AG08396 (cell line): ENCODE measurements at places on chromosomes 2 and 18.

- DNase-seq = no peak
Observed at GRCh38 chr2:111022633-111023032, 98.1 kb upstream of the BCL2L11 start.

DNA sequence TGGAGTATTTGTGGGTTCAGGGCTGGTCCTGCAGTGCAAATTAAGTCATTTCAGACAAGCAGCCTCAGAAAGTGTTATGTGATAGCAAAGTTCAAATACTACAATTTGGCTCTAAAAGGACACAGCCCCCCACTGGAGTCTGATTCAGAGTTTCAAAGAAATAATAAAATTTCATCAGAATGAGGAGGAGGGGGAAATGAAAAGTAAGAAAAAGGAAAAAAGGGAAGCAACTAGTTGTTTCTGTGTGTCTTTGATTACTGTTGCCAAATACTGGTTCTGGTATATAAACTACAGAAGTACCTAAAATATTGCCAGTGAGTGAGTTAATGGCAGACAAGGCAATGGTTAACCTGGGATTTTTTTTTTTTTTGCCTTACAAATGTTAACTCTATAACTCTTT is 773.9 kb downstream of the BCL11A start:
- DNase-seq = no peak

DNA sequence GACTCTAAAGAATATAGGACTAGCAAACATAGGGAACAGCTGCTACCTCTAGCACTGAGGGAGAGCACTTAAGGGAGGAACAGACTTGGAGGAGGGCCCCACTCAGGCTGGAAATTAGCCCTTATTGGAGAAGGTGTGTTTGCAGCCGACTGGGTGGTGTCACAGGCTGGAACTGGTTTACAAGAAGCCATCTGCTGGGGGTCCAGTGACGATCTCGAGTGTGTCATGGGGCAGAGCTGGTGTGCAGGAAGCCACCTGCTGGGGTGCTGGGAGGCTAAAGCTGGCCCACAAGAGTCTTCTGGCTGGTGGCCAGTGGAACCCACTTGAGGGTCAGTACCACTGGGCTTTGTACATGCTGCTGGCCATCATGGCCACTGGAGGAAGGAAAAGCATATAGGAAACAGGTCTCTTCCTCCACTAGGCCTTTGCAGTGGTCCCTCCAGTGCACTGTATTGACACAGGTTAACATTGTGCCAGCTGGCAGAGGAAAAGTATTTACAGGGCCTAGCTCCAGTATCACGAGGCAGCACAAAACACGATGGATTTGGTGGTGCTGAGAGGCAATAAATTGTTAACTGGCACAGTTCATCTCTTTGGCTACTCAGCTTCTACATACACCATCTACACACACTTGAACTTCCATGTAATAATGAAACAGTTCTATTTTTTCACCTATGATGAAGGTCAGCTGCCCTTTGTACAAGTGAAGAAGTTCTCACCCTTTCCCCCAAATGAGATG is 43.6 kb downstream of the MAP3K20 start:
- DNase-seq = no peak

DNA sequence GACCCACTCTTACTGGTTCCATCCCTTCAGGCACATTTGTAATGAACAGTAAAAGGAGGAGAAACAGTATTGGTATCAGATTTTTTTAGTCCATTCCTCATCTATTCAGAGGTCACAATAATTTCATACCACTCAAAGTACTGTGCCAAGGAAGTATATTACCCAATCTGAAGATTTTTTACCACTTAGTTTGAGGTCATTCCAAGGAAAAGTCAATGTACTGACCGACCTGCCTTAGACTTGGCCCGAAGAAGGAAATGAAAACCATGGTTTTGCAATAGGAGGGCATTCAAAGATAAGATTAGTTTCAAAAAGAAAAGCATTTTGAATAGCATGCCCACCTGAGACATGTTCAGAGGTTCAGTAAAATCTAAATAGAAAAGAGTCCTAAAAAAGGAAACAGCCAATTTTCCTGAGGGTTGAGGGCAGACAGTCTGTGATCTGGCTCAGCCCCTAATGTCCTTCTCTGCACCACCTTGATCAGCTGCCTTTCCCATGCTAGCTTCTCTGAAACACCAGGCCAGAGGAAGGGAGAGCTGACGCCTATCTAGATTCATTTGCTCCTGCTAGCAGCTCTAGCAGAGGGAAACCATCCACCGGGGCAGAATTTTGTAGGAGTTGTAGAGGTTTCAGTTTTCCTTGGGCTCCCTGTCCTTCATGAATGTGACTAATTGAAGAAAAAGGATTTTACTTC is 107.3 kb upstream of the FZD5 start:
- DNase-seq = no peak

GRCh38 chr18:25053466-25053865 is 298.5 kb downstream of the ZNF521 start:
- DNase-seq = no peak

DNA sequence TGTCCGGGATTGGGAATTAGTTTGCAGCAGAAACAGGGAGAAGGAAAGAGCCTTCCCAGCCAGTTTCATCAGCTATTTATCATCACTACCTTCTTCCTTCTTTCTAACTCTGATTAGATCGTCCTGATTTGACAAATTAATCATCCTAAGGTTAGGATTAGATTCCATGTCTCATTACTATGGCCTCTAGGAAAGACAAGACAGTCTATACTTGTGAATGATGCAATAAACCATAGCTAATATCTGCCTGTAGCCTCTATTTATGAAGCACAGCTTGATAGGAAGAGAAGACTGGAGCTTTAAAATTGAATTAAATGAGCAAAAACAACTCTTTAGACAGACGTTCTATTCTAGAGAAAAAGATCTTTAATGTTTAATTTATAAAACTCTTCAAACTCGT is 25.2 kb upstream of the FRZB start:
- DNase-seq = no peak

DNA sequence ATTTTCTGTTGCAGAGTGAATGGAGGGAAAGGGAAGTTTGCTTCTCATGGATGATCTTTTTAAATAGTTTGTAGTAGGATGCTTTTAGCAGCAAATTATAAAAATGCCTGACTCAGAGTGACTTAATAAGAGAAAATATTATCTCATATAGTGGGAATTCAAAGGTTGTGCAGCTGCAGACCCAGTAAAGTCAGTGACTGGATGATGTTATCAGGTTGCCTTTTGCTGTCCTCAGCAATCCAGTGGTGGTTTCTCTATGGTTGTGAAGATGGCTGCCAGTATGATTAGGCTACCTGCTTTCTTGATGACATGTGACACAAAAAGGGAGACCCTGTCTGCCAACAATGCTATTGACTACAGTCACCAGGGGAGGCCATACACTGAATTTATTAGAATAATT is 184.8 kb downstream of the DIS3L2 start:
- DNase-seq = peak; percentile 26

- no peak for DNase-seq
Observed at GRCh38 chr2:172323861-172324597, 103.4 kb upstream of the ITGA6 start.

- no peak for DNase-seq
Observed at GRCh38 chr2:3102081-3102921, 275.3 kb downstream of the EIPR1 start.

DNA sequence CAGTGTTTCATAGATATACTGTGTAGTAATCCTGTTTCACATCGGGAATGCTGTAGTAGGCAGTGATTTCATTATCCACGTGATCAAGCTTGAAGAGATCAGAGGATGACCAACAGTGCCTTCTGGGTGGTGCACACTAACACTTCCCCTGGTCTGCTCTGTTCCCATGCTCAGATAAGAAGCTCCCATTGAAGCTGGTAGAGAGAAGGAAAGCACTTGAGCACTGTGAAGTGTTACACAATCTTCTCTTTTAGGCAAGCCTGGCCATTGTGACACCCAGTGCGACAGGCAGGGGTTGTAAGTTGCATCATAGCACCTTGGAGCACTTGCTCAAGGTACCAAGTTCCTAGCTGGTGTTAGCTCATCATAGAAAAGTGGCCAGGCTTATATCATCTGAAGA is 30.6 kb upstream of the GPD2 start:
- no peak for DNase-seq

DNA sequence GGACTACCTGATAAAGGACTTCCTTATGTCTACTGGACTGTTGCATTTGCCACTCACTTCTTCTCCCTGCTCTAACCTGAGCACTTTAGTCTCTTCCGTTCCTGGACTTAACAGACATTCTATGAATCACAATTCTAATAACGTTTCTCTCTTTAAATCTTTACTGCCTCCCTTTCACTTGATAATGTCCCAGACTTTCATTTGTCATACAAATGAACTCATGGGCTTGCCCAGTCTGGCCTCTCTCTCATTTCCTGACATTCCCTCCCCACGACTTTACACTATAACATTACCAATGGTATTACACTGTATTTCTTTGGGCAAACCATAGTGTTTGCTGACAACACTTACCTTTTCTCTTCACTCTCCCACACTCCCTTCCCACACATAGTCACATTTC is 540.7 kb upstream of the TMEFF2 start:
- DNase-seq = no peak

DNA sequence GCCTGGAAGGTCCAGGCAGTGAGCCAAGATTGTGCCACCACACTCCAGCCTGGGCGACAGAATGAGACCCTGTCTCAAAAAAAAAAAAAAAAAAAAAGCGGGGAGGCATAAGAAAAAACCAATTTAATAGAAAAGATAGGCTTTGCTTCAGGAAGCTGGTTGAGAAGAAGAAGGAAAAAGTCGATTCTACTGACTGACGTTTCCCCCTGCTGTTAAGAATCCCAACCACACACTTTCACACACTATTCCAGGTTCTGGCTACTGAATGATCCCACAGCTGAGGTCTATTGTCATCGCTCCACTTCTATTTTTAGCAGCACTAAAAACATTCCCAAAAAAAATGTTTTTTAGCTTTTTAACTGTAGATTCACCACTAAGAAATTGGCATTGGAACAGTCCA is 6.7 kb upstream of the CHCHD5 start:
- DNase-seq = peak; percentile 21

DNA sequence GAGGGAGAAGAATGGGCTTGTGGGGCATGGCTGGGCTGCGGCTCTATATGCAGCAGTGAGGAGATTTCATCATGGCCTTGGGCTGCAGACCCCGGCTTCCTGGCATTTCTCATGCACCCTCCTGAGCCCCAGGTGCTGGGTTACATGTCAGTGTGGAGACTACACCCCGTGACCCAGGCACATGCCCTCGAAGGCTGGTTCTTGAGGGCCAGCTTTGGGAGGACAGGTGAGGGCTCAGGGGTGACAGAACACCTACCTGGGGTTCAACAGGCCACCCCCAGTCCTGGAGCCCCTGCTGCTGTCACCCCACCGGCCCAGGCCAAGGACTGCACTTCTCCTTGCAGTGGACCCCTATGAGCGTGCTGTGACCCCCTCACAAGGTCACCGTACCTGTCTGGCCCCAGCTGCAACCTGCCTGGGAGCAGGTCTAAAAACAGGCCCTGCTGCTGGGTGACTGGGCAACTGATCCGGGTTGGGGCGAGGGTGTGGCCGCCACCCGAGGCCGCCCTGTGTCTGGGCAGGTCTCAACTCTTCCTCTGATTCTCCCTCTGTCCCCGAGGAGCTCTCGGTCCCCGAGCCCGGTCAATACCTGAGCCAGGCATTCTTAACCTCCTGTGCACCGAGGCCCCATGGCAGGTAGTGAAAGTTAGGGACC is 94.8 kb upstream of the OTOS start:
- no peak for DNase-seq

DNA sequence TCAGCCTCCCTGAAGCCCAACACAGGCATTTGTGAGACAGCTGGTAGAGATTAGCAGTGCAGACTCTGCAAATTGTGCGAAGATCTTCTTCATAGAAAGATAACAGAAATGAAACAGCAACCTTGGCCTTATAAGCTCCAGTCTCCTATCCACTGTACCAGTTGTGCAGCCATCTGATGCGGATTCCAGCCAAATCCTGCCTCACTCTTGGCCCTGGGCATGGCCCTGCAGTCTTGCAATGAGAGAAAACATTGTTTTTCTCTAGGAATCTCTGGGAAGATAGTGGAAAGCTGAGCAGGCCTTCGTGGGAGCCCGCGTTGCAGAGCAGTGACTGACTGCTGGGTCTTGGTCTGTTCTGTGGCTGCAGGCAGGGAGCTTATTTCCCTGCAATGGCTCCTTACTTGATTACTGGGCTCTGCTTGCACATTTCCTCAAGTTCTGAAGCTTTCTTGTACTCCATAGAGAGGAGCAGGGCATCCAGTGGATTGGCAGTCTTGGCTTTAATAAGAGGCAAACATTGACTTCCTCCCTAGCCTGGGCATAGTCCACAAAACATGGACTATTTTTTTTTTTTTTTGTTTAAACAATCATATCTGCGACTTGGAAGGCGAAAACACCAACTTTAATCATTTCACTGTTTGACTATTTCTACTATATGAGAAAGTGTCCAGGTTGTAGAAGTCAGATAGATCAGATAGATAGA is 193.0 kb downstream of the ACTR3 start:
- DNase-seq = no peak

- DNase-seq = no peak
Observed at GRCh38 chr2:98822301-98823164, 91.6 kb upstream of the MGAT4A start.

- peak; percentile 91 for DNase-seq
Observed at GRCh38 chr2:230847883-230848388, 16.8 kb upstream of the ITM2C start.

DNA sequence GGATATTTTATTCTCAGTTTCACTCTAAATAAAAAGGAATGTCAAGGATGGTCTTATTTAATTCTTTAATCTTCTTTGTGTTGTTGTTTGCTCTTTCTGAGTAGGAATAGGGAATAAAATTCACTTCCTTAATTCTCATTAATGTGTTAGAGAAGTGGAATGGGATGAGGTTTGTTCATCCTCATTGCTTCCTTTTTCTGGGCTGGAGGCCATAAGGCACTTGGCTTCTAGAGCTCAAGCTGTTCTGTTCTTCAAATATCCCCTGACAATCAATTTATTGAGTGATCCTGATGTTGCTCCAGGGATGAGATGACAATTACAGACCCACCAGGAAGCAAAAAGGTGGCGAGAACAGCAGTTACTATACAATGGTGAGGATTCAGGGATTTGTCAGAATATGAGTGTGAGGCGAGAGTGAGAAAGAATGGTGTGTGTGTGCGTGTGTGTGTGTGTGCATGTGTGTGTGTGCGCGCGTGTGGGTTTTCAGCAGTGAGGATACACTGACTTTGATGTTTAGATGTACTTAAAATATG is 557.6 kb upstream of the FANCL start:
- no peak for DNase-seq

- DNase-seq = no peak
Observed at GRCh38 chr2:176085861-176086771, 2.4 kb upstream of the EVX2 start.

GRCh38 chr2:30678410-30679137 is 128.7 kb downstream of the CAPN13 start:
- no peak for DNase-seq
